ENCODE measurements at places on chromosomes 3 and 15.

DNA sequence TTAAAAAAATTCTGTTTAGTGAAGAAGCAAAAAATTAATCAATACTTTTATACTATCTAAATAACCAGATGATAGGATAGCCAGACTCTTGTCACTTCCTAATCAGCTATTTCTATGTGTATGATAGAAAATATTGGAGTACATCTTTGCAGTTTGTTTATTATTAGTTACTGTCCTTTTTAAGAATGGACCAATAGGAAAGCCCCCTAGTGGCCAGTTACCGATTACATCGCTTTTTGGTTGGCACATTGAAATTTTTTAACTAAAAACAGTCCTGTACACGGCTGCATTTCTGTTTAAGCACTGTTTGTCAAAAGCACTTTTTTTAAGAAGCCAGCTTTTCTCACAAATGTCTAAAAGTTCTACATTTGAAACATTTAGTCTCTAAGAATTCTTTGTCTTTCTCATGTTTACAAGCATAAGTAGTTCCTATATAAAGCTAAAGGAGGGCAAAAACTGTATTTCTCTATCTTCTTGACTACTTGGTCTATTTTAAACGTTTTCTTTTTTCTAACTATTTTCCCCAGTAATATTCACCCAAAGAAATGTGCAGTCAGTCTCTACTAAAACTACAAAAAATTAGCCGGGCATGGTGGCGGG is 253.2 kb upstream of the LRTM1 start:
- no peak for DNase-seq

DNA sequence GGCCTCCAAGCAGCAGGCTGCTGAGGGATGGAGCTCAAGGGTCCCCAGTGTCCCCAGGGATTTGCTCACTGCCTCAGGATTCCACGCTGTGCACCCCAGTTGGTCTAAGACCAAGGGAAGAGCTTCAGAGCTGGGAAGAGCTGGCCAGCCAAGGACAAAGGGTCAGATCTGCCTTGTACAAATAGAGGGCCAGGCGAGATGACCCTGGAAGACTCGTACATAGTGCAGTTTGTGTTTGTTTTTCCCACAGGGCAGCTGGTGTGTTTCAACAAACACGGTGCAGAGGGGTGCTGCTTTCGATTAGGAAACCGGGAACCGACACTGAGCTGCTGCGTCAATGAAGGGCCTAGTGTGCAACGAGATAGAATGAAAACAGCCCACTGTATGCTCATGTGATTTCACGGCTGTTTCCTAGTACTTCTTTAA is 56.1 kb upstream of the TRPM1 start:
- no peak for DNase-seq

- no peak for DNase-seq
Measured at GRCh38 chr3:7876741-7877297, 624.8 kb upstream of the LMCD1 start.

DNA sequence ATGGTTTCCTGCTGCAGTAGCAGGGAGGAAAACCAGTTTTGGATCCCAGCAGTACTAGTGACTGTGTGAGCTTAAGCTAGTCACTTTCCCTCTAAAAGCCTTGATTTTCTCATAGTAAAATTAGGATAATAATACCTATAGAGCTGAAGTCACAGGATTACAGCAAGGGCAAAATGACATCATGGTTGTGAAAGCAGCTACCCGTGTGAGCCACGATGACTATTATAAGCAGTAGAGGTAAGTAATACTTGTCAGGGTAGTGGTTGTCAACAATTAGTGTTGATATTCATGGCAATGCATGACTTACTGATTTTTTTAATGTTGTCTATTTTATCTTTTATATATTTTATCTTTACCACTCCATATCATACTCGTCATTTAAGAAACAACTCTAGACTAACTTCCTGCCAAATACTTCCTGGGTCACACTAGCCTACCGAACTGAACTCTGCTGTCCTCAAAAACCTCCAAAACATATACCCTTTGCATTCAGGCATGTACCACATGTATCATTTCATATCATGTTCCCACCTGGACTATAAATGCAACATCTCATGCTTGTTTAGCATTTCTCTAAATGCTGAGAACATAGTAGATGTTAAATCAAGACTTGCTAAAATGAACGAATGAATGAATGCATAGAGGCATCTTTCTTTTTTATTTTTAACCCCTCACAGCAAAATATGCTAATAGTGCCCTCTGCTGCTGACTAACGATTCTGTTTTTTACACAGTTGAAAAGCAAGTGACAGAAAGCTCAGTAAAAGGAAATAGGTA is 172.6 kb downstream of the P3H2 start:
- DNase-seq: no peak

DNA sequence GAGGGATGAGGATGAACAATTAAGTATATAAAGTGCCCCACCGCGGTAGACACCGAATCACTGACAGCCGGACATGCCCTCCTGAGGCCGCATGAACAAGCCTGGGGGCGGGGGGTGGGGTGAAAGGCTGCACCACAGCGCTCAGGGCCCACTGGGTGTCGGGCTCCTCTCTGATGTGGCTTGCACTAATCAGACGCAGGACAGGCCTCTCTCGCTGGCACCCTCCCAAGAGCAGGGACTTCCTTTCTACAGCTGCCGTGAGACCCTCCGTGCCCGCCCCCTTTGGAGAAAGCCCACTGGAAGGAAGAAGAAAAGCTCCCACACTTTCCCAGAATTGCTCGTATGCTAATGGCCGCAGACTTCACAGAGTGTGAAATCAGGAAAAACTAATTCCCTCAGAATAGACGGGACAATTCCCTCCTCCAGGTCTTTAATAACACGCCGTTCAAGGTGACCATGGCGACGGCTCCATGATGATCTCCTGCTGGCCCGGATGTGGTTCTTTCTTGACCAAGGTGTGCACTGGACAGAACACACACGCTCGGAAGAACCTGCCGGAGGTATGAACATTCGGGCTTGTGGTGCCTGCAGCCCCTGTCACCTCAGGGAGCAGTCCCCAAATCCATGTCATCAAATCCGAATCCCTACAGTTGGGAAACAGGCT is 32.0 kb downstream of the IQSEC1 start:
- DNase-seq: no peak

DNA sequence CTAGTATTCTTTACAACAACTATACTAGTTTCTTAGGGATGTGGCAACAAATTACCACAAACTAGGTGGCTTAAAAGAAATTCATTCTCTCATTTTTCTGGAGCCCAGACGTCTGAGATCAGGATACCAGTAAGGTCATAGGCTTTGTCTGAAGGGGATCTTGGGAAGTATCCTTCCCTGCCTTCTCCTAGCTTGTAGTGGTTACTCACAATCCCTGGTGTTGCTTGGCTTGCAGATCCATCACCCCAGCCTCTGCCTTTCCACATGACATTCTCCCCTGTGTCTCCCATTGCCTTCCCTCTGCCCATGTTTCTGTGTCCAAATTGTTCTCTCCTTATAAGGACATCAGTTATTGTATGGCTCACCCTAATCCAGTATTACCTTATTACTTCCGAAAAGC is 24.3 kb upstream of the CLDN1 start:
- no peak for DNase-seq

Measured in stimulated activated CD8-positive, alpha-beta memory T cell treated with anti-CD3 and anti-CD28 coated beads, Interleukin-15, amount 100 ng/mL, for 48 hours (primary cell).